ENCODE measurements at places on chromosomes 3 and 15. TPM values are rescaled to one million over a fixed set of nuclear protein-coding genes. Genes with fewer than 3 reads are reported as not detected.

HDAC11 gene
- total RNA-seq = 7.1 TPM

DNA sequence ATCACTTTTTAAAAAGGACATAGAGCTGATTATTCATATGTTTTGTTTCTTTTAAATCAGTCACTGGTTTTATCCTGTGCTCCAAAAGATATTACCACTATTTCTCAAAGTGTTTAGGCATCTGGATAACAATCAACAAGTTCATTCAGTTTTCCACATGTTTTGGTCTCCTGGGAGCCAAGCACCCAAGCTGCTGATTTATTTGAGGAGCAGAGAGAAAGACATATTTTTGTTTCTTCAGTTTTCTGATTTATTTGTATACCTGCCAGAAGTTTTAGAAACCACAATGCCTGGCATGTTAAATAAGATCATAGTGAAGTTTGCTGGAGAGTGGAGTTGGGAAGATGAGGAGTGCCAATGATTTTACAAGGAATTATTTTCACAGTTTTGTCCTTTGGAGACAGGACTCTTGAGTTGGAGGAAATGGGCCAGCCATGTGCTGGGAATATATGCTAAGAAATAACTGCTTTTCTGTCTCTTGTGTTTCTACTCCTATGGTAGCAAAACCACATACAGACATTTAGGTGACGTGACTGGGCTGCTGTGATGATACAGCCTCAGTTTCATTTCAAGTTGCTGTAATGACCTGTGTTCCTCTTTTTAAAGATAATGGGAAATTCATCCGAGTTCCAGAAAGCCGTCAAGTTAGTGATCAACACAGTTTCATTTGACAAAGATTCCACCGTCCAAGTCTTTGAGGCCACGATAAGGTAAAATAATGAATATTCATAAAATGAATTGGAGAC is 11.7 kb downstream of the EDEM1 start:
- peak; percentile 22 for DNase-seq

ANKRD34C gene
- total RNA-seq = not detected

- no peak for DNase-seq
These were observed 149.9 kb upstream of the NR2E3 start for GRCh38 chr15:71660501-71660900.

TLR9 gene
- 2.3 TPM for total RNA-seq

GRCh38 chr15:36903922-36904556 is 196.3 kb downstream of the MEIS2 start:
- DNase-seq = no peak

Data from CD4-positive, alpha-beta memory T cell (primary cell).